ENCODE measurements at places on chromosomes 1 and 21.

GRCh38 chr1:201582705-201583442, 43.9 kb downstream of the NAV1 start:
- DNase-seq: no peak

- no peak for DNase-seq
Observed at GRCh38 chr1:53548031-53548491, 88.9 kb downstream of the DMRTB1 start.

GRCh38 chr1:94623560-94624148, 82.1 kb upstream of the F3 start:
- no peak for DNase-seq

GRCh38 chr1:25532970-25533369, 10.4 kb upstream of the LDLRAP1 start:
- no peak for DNase-seq

DNA sequence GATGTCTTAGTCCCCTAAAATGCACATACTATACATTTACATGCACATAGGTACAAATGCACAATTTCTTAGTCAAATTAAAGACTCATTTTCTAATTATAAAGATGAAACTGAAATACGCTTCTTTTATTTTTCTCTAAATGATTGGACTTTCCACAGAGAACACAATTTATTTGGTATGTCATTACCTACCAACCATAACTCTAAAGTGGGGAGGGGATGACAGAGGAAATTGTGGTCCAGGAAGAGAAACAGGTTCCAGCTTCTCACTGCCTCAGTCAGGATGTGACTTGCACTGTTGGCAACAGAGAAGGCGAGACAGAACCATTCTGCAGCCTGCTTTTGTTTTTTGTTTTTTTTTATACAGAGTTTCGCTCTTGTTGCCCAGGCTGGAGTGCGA, 1189.2 kb downstream of the PLA2G4A start:
- DNase-seq: no peak

- no peak for DNase-seq
Observed at GRCh38 chr1:155003766-155004351, 1.3 kb downstream of the ZBTB7B start.

DNA sequence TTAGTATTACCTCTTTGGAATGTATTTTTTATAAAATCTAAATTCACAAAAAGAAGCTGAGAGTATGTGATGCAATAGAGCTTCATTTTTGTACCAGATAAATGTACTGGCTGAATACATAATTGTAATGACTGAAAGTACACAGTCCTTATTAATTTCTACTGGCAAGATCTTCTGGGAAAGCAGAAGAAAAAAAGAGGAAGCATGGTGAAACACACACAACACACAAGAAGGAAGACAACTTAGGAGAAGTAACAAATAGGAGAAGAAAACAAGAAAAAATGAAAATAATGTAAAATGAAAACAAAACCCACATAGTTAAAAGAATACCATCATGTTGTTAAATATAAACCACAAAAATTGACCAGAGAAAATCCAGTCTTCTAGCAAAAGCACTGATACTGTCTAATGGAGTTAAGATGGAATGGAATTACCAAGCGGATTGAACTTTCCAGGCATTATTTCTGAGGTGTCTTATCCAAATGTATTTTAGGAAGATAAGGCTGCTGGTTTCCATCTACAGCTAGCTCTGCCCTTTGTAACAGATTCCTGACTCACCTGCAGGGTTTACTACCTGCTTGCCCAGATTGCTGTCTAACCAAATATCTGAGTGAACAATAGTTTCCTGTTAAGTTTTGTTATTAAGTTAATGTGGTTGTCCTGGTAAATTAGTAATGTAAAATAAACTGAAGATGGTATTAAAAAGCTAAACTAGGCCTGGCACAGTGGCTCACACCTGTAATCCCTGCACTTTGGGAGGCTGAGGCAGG, 4.5 kb upstream of the COP1 start:
- DNase-seq: no peak

DNA sequence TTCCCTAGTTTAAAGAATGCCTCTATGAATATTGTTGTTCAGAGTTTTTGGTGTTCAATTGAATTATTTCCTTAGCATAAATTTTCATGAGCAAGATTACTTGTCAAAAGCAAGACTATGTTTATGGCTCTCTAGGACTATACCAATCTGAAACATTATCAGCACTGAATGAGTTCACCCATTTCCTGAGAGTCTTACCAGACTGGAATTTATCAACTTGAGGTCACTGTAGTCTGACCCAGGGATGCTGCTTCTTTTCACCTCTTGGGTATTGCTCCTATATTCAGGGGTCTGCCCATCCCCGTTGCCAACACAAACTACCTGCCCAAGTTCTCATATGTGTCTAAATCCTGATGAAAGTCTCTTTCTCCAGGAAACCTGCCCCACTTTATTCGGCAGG, 42.6 kb downstream of the OPTC start:
- no peak for DNase-seq

DNA sequence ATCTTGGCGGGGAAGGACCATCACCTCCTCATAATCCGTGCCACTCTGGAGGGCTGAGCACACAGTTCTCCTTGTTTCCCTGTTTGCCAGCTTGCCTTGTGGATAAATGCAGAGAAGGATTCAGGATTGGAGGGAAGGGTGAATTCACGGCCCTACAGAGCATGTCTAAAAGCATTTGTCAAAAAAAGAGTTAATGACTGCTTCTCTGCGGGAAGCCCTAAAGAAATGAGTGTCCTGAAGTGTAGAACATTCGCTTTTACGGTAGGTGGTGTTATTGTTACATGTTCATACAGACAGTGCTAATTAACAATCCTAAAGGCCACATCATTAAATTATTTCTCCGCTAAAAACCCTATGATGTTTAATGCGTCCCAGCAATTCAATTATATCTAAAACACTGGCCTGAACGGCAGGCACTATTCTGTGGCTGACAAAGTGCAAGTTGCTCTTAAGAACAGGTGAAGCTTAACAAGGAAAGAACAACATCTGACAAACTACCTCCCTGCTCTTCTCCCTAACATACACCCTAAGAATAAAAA, 112.3 kb upstream of the NFIA start:
- no peak for DNase-seq

GRCh38 chr1:6521536-6521935, 30.1 kb upstream of the PLEKHG5 start:
- DNase-seq: no peak

DNA sequence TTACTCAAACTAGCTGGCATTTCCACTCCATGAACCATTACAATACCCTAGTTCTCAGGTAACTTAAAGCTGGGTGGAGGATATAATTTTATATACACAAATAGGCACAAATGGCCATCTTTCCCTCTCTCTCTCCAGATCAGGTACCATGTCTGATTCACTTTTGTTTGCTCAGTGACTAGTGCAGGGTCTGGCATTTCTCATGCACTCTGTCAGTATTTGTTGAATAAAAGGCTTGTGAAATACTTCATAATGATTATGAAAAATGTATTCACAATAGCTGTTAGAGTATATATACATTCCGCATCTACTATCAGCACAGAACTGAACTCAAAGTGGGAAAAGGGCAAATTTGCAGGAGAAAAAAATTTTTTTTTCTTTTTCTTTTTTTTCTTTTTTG, 510.2 kb upstream of the USP24 start:
- DNase-seq: no peak

DNA sequence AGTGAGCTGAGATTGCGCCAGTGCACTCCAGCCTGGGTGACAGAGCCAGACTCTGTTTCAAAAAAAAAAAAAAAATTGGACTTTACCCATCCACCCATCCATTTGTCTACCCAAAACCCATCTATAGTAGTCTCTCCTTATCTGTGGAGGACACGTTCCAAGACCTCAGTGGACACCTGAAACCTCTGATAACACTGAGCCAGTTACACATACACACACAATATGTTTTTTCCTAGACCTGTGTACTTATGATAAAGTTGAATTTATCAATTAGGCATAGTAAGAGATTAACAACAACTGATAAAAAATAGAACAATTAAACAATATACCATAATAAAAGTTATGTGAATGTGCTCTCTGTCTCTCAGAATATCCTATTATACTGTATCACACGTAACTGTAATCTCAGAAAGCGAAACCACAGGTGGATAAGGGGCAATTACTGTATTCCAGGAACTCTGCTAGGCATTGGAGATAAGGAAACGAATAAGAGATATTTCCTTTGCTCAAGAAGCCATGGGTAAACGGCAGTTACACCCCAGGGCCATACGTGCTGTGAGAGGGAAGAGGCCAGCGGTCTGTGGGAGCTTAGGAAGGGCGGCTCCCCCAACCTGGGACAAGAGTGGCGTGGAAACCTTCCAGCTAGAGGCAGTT, 84.2 kb upstream of the DISP3 start:
- DNase-seq: no peak

DNA sequence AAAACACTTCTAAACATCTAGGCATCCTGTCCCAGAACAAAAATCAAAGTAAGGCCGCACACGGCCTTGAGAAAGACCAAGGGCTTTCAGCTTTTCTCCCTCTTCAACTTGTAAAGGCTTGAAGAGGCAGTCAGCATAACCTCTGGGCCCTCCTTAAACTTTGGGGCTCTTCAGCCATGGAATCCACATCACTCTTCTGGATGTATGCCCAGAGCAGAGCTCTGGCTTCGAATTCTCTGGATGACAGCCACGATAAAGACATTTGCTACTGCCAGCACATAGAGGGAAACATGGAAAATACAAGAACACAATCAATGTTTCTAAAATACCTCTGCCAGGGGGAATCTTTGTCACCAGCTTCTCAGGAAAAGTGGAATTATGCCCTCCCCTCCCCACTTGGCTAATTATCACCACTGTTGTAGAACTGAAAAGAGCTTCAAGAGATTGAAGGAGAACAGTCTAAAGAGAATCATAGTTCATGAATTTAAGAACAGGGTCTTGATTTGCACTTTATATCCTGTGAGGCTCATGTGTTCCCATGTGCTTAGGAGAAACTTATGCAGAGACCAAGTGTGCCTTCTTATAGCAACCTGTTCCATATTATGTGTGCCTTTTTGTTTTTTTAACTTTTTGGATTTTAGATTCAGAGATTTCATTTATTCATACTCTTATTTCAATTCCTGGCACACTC, 39.0 kb upstream of the DPT start:
- no peak for DNase-seq

DNA sequence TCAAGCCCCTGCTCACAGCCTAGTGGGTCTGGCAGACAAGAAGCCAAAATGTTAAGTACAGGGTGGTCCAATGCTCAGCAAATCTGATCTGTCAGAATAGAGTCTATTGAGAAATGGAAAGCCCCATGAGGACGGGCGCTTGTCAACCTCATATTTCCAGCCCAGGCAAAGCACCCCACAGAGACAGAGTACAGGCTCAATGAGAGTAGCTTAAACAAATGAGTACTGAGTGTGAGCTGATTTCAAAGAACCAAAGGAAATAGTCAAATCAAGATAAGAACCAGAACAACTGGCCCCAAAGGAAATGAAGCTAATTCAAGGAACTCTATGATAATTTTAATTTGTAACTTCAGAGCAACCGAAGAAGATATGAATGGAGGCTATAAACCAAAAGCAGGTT, 44.6 kb upstream of the SLC30A1 start:
- no peak for DNase-seq

GRCh38 chr1:3237570-3237969, 168.6 kb downstream of the PRDM16 start:
- DNase-seq: no peak

DNA sequence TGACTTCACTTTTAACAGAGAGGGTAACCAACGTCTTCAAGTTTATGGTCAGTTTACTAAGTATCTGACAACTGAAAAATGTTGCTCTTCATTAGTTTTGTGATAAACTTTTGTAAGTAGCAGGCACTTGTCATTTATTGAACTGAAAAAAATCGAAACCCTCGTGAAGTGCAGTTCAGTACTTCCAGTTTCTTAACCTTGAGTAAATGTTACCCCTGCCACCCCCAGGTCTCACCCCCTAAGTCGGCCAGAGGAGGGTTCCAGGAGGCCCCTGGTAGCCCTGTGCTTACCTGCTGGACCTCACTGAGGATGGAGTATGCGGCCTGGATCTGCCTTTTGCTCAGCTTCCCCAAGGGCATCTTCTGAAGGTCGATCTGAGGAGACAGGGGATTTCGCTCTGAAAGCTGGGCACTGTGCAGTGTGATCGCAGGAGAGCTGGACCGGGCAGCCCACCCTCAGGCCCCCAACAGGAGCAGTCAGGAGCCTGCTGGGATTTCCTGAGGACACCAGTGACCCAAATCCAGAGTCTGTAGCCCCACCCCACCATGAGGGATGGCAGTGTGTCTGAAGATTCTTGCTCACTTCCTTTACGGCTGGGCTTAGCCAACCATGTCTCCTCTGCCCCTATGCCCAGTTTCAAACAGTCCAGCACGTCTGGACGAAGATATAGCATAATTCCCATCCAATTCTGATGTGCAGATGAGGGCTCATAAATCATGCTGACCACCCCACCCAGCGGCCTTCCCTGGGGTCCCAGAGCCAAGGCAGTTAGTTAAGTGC, 37.6 kb downstream of the PARP1 start:
- DNase-seq: no peak

DNA sequence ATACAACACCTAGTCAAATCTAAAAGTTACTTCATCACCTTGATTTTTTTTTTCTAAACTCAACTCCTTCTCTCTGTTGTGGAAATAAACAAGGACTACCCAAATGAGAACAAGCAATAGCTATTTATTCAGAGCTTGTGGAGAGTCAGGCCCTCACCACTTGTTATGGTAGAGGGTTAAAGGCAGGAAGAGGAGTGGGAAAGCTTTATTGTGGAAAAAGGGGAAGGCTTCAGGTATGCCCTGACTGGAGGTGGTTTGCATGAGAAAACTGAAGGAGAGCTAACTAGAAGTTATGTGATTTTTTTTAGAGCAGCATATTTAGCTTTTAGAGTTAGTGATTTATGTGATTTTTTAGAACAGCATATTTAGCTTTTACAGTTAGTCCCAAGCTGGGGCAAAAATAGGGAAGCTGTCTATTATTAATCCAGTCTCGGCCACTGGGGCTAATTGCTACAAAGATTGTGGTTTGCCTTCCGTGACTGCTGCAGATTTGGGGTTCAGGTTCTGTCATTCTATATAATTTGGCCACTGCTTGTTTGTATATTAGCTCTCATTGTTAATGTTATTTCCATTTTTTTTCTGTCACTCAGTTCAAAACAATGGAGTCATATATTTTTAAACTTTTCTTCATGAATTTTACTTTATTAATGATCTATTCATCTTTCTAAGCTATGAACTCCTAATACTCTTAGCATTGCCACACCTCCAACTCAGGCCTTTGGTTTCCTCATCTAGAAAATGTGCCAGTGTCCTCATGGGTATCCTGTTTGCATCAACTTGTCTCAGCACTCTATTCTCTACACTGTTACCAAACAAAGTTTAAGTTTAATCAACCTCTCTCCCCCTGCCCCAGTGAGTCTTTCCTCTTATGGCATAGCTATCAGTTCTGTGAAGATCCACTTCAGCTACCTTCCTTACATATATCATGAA, 713.0 kb downstream of the BRINP3 start:
- no peak for DNase-seq

DNA sequence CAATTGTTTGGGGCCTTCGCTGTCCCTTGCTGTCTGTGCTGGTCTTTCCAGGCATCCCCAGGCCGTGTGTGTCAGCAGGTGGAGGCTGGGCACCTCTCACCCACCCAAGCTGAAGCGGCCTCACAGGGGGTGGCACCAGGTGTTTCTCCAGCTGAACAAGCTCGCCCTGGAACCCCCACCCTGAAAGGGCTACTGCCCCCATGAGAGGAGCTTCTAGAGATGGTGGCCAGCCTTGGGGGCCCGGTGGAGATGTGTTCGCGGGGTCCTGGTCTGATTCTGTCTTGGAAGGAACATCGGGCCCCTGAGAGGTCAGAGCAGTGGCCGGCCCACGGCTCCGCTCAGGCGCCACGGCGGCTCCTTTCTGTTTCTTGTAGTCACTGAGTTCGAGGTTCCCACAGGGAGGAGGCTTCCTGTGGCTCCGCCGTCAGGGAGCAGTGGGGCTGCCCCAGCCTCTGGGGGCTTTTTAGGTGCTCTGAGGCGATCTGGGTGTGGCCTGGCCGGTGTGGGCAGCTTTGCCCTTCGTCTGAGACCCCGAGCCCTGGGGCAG, 46.9 kb downstream of the SKI start:
- DNase-seq: no peak

Data from AG09319 (cell line).